ENCODE measurements at places on chromosomes 16 and 17.

DNA sequence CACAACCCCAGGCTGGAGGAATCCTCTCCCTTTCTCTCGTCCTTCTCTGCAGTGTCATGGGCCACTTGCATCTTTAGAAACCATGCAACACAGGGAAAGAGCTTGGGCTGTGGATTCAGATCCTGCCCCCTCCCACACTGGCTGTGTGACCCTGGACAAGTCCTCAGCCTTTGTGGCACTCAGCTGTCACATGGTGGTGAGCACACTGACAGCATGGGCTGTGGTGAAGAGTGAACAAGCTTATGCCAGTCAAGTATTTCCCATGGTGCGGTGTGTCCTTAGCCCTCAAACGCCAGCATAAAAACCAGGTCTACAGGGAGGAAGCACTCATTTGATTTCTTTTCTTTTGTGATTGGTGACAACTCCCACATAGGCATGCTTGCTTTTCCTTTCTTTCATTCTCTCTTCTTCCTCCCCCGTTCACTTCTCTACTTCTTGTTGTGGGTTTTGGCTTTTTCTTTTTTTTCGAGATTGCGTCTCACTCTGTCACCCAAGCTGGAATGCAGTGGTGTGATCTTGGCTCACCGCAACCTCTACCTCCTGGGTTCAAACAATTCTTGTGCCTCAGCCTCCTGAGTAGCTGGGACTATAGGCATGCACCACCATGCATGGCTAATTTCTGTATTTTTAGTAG, 314.2 kb downstream of the CPPED1 start:
- DNase-seq, result no peak

GRCh38 chr17:83079766-83080578, 563 bp downstream of the METRNL start:
- DNase-seq, result no peak

DNA sequence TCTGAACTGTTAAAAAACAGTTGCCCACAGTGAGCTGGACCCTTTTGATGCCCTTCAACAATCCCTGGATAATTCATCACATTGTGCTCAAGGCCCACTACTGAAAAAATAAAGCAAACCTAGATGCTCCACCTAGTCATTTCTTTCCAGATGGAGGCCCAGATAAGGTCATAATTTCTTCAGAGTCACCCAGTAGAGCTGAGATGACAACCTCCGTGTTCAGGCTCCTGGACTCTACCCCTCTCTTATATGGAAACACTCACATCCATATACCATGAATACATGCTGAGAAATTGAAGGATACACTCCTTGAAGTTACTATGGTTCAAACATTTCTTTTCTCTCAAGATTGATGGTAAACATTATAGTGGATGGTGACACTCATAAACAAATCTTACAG, 2.7 kb upstream of the ABCA3 start:
- no peak for DNase-seq

DNA sequence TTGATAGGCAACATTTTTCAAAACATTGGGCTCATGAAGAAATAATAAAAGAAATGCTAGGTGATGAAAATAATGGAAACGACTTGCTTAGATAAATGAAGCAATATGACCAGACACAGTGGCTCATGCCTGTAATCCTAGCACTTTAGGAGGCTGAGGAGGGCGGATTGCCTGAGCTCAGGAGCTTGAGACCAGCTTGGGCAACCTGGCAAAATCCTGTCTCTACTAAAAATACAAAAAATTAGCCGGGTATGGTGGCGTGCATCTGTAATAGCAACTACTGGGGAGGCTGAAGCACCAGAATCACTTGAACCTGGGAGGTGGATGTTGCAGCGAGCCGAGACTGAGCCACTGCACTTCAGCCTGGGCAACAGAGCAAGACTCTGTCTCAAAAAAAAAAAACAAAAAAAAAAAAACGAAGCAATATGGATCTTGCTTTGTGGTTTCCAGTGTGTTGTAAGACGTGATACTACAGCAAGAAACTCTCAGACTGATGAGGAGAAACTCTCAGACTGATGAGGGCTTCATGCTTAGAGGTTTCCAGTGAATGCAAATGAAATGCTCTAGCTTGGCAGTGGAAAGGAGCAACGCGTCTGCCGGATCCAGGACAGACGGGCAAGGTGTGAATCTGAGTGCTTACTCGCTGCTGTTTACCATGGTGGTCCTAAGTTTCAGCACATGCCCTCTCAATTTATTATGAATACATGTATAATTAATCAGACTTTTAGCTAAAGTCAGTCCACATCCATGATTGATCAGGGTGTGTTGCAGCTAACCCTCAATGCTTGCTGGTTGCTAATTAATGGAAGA, 11.5 kb upstream of the IGF2BP1 start:
- DNase-seq, result no peak

- no peak for DNase-seq
Observed at GRCh38 chr17:37121616-37122015, 172.9 kb downstream of the AATF start.

GRCh38 chr16:9610727-9611126, 519.3 kb downstream of the HAPSTR1 start:
- DNase-seq, result no peak

DNA sequence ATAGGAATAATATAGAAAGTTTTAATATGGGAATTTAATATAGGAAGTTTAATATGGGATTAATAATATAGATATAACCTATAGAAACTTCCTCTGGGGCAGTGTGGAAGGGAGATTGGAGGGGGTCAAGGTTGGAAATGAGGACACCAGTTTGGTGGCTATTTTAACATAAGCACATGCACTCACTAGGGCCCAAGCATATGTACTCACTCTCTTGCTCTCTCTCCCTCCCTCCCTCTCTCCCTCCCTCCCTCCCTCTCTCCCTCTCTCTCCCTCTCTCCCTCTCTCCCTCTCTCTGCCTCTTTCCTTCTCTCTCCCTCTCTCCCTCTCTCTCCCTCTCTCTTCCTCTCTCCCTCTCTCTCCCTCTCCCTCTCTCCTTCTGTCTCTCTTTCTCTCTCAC, 528.1 kb downstream of the NPIPA7 start:
- no peak for DNase-seq

DNA sequence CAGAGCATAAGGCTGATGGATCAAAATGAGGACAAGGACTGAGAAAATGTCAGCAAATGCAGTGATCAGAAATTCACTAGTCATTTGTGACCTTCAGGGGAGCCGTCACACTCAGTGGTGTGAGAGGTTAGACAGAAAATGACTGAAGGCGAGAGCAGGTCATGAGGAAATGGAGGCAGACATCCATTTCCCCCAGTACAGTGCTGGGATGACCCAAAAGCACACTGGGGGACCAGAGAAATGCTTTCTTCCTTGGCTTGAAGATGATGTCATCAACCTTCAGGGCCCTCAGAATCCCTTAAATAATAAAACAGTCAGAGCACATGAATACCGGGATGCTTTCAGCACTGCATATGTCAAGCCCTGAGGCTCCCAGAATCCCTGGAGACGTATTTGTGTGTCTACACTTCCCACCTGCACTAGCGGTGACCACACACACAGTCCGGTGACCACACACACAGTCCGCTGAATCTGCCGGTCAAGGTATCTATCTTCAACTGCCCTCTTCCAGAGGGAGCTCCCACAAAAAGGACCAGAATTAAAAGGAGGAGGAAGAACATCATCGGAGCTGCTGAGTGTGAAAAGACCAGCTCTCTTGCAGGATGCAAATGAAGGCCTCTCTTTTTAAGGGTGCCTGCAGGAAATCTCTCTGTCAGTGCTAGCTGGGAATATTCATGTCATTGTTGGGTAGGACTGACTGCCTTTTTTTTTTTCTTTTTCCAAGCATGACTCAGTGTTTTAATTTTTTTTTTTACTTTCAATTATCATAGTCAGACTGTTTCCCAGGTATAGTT, 8.2 kb downstream of the UBE2O start:
- DNase-seq, result no peak

GRCh38 chr17:59804901-59805465, 87.8 kb downstream of the TUBD1 start:
- DNase-seq, result no peak

DNA sequence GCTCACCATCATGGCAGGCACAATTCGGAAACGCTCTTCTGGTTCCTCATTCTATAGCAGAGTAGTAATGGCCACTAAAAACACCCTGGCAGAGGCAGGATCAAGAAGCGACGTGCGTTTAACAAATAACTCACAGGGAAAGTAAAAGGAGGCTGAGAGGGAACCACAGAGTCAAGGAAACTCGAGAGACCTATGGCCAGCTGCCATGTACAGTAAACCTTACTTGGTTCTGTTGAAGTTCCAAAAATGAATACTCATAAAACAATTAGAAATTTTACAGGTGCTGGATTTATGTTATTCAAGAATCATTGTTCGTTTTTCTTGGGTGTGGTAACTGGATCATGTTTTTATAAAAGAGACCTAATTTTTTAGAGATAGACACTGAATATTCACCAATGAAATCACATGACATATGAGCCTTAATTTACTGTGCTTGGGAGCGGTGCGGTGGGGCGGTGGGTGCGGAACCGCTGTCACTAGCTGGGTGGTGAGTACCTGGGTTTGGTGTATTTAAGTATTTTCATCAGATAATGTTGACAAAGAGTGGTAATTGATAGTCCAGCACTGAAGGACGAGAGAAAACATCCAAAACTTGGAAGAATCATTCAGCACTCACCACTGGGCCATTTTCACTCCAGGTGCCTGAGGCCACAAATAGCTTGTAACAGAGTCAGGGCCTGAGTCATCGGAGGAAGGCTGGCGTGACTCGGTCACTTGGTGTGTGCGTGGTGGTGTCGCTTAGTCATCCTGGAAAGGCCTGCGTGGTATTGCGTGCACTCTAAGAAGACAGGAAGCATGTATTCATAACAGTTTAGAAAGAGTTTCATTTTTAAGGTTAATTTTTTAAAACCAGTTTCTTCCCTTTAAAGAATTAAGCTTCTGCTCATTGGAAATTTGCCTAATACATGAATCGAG, 135.4 kb upstream of the CHMP6 start:
- peak; percentile 64 for DNase-seq

DNA sequence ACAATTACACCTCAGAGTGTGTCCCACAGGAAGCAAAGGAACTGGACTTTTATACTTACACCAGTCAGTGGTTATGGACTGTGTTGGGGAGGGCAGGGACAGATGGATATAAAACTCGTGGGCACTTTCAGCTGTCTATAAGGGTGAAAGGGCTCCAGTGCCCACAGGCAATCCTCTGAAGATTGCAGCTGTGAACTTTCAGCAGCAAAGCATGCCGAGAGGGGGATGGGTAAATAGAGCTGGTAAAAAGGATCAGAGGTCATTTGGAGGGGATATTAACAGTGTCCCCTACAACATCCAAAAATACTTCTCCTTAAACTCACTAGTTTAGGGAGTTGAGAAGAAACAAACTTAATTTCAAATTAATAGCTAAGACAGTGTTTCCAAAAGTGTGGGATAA, 13.3 kb upstream of the RFWD3 start:
- DNase-seq, result no peak

- no peak for DNase-seq
Observed at GRCh38 chr17:12743046-12743445, 46.3 kb upstream of the ARHGAP44 start.

DNA sequence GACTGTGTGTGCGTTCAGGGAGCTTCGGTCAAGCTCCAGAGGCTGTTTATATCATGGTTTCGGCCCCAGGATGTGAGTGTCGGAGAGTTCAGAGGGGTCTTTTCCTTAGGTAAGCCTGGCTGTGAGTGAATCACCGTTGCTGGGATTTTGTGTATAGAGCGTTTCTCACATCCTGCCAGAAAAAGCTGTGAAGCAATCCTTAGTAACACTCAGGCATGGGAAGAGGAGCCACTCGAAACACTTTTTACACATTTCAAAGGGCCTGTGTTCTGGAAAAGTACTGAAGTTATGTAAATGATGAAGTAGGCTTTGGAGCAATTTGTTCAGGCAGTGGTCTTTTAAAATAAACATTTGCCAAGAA, 662 bp downstream of the PGS1 start:
- no peak for DNase-seq

- peak; percentile 50 for DNase-seq
Observed at GRCh38 chr17:67245073-67245693, at the start of gene HELZ. HELZ (minus strand) TSS chr17:67245196; CDS start chr17:67218804, 26,392 bp downstream.

DNA sequence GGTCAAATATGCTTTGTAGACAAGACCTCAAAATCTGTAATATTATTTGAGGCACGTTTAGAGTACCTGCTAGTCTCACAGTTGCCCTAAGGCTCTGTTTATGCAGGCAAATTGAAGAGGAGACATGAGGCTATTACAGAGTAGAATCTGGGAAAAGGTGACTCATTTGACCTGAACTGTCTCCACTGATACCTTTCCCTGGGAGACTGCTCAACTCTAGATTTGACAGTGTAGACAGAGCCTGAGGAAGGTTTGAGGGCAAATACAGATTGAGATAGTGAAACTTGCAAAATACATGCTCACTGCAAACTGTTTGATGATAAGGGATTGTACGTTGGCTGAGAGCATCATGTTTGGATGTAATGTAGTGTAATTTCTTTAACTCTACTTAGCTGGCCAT, 1266.6 kb upstream of the CDH8 start:
- no peak for DNase-seq

- no peak for DNase-seq
Observed at GRCh38 chr16:53936052-53936451, 232.1 kb downstream of the FTO start.

- DNase-seq, result no peak
Observed at GRCh38 chr16:29698484-29699323, 19.7 kb downstream of the QPRT start.

- DNase-seq, result no peak
Observed at GRCh38 chr17:63516910-63517824, 6.0 kb upstream of the KCNH6 start.

GRCh38 chr16:84143784-84144199, 1.2 kb downstream of the HSDL1 start:
- no peak for DNase-seq

GRCh38 chr16:53087101-53087500, 32.3 kb downstream of the CHD9 start:
- DNase-seq, result no peak

- no peak for DNase-seq
Observed at GRCh38 chr17:39538866-39539265, 68.9 kb downstream of the NEUROD2 start.

DNA sequence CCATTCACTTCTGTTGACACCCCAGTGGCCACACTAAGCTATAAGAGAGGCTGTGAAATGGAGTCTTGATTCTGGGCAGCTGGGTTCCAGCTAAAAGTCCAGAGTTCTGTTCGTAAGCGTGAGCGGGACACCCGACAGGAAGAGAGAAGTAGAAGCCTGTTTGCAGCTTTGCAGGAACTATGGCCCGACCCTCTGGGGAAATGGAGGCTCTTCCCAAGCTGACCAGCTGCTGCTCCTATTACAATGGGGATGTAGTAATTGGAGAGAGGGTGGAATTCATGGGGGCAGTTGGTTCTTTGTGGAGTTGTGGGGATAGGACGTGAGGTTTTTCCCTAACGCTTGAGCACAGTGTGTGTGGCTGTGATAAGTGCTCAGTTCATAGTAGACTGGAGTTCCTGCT, 28.4 kb downstream of the UBALD1 start:
- DNase-seq, result no peak

- no peak for DNase-seq
Observed at GRCh38 chr17:72187556-72187955, 66.7 kb downstream of the SOX9 start.

Data from activated CD8-positive, alpha-beta memory T cell treated with anti-CD3 and anti-CD28 coated beads for 4 hours (primary cell).